ENCODE measurements at places on chromosomes 7 and 10.

DNA sequence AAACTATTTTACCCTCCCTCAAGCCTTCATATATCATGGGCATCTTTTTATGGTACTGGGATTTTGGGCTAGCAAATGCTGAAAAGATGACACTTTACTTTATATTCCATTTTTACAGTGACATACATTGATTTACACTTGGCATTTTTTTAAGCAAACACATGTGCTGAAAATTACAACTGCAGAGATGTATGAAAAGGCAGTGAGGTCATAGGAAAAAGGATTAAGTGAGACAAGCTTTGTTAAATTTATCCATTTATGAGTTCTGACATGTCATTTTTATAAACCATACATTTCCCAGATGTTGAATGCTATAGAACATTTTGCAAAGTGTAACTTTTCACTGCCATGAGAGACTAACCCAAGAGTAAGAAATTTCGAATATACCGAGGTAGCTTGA lies 68.8 kb upstream of the RSU1 start:
- no peak for DNase-seq

DNA sequence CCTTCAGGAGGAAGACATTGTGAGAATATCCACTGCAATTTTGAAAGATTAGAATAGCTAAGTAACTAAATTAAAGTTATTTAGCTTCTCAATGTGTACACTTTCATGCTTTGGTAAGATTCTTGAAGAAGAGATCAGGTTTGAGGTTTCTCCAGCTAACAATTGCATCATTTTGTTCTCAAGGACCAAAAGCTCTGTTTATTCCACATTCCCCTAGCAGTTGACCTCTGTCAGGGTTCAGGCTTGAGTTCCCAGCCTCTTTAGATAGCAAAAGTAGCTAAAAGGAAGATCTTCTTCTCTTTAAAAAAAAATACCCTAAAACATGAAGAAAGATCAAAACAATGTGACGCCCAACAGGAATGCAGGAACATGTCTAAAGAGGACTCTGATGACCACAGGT lies 179.4 kb upstream of the IGFBP3 start:
- no peak for DNase-seq

DNA sequence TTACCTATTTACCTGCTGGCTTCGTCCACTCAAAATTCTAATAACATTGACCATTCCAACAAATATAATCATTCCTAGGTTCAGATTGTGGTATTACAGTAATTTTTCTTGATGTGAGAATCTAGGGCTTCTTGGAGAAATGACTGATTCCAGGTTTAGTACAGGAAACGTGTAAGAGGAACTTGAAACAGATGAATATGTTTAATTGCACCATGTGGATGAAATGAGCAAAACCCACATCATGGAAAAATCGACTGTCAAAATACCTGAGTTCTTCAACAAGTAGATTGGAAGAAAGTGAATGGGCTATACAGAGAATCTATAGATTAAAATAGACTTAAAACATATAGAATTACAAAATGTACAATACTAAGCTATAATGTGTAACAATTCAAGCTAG lies 24.9 kb upstream of the OR9A4 start:
- no peak for DNase-seq

DNA sequence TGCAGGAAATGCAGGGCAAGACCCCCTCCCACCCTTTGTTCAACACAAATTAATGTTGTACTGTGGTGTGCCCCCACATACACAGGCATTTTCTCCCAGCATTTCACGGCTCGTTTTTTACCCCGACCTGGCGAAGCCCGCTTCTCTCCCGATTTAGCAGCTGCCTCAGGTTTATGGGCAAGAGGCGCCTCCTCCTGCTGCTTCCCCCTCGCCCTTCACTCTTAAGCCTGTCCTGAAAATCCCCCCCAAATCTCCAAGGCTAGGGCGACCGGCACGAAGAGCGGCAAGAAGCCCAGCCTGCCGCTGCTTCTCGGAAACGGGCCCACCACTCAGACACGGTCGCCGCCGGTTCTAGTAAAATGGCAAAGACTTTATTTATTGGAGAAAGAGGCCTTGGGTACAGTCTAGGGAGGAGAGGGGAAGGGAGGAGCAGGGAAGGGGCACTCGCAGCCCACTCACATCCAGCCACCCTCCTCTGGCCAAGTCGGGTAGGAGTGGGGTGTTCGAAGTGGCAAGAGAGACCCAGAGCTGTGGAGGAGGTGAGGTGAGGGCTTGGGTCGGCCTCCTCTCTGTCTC lies 3.3 kb downstream of the LBX1 start:
- no peak for DNase-seq

DNA sequence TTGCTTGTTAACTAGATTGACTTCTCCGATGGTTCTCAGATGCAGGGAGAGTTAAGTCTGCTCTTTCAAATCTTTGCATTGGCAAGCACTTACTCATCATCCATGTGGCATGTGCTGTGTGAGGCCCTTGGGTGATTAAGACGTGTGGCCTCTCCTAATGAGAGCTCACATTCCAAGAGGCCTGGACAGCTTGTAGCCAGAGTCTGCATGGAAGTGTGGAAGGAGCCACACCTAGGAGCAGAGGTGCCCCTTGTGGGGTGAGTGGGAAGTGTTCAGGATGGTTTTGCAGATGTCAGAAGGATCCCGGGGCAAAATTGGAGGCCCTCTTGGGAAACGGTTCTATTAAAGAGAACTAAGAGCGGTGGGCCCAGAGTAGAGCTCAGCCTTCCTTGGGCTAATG lies 225.9 kb downstream of the PAXIP1 start:
- DNase-seq: no peak

DNA sequence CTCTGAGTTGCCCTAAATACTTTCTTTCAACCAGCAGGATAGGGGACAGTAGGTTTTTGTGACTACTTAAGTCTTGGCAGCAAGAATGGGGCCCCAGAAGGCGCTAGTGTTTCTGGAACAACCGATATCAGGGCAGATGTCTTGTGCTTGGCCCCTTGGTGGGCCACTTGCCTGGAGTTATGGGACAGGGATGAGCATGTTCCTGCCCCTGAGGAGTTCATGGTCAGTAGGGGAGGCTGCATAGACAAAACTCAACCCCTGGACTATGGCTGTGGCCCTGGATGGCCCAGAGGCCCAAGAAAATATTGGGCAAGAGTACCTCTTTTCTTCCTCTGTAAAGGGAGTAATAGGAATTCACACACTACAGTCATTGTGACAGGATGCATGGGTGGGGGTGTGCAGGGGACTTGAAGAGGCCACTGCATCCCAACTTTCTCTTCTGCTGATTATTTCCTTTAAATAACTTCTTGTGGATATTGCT lies 57.7 kb upstream of the IGFBP3 start:
- DNase-seq: no peak

DNA sequence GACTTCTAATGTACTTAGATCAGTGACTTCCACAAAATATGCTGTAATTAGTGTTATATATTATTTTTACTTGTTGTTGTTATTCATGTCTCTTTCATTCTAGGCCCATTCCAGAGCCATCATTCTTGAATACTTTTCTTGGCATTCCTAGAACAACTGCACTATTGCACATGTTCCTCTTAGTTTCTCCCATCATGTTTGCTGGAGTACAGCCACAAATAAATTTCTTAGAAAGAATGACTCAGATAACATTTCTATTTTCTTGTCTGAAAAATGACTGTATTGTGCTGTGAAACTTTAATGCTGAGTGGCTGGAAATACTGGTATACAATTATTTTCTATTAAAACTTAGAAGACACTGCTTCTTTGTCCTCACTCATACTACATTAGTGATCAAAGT lies 651.0 kb upstream of the STEAP1 start:
- DNase-seq: no peak

GRCh38 chr10:64211466-64211865 lies 690.3 kb downstream of the REEP3 start:
- DNase-seq: no peak

DNA sequence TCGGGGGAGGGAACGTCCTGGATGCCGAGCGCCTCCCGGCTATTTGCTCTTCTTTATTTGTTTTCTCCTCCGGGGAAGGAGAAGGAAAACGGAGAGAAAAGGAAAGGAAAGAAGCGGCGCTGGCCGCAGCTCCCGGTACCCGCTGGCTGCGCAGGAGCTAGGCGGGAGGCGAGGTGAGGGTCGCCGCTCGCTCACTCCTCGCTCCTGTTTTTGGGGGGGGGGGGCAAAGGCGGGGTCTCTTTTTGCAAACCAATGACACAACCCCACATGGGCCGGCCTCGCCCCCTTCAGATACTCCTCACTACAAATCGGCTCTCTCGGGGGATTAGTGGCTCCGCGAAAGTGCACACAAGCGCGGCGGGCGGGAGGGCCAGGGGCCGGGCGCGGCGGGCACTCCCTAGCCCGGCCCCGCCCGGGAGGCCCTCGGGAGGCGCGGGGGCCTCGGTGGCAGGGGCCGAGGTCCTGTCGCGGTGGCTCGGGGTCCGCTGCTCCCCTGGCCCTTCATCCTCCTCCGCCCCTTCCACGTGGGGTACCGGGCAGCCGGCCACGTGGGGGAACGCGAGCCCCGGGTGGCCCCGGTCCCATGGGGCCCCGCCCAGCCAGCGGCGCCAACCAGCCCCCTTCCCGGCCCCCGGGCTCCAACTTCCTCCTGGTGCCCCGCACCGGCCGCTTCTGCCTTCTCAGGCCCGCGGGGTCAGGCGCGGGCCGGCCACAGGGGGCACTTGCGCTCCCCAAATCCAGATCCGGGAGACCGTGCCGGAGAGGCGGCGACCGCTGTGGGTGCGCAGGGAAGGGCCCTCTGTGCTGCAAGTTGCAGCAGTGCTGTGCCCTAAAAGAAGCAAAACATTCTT lies 718 bp upstream of the CTBP2 start:
- DNase-seq: no peak

- no peak for DNase-seq
These were observed 10.7 kb upstream of the PANK1 start for GRCh38 chr10:89655722-89656121.

DNA sequence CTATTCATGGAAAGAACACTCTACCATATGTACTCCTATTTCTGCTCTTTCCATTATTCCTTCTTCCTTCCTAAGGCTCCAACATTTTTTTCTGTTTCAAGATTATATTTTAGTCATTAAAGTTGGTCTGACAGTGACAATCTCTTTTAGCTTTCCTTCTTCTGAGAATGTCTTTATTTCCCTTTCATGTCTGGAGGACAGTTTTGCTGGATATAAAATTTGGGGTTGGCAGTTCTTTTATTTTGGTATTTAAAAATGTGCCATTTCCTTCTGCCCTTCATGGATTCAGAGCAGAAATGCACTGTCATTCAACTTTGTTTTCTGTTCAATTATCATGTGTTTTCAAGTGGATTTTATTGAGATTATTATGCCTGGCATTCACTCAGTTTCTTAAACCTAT lies 53.1 kb downstream of the VSTM4 start:
- DNase-seq: no peak

DNA sequence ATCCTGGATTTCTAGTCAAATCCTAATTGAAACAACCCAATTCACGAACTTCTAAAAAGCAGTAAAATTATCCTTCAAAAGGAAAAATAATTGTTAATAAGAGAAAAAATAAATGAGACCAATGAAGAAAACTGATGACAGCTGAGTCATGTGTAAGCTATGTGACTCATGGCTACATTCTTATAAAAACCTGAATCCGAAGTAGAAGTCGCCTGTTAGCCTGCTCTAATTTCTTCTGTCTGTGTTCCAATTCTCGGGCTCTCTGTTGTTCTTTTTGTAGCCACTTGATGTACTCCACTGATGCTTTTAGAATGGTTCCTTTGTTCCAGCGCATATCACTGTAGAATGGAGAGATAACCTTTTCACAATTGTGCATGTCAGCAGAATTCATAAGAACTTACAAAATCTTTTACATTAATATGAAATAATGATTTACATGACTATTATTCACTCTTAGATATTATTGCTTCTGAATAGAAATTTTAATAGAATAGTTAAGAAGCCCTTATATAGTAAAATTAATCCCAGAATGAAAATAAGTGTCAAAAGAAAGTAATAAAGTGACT lies 88.8 kb downstream of the TFEC start:
- no peak for DNase-seq

GRCh38 chr10:113911113-113911512 lies 56.7 kb downstream of the NHLRC2 start:
- no peak for DNase-seq

GRCh38 chr7:82389876-82390275 lies 53.7 kb downstream of the CACNA2D1 start:
- no peak for DNase-seq

- no peak for DNase-seq
These were observed 31.6 kb downstream of the PFKFB3 start for GRCh38 chr10:6234371-6234770.

GRCh38 chr10:114102256-114102655 lies 58.6 kb downstream of the ADRB1 start:
- no peak for DNase-seq

- no peak for DNase-seq
These were observed 53.4 kb upstream of the CAMK2B start for GRCh38 chr7:44378744-44379143.

DNA sequence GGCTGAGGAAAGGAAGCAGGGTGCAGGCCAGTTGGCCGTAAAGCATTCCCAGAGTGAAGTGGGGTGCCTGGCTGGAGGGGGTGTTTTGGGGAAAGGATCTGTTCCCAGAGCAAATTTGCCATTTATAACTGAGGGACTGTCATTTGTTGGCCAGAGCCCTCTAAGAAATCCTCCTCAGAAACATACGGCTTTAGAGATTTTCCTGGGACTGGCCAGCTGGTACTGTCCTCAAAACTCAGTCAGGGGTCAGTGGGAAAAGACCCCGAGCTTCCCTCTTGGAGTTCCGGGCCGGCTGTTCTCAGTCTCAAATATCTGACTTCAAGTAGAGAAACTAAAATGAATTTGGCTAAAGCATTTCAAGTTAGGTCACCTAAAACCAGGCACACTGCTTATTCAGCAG lies 55.9 kb downstream of the ETV1 start:
- no peak for DNase-seq

DNA sequence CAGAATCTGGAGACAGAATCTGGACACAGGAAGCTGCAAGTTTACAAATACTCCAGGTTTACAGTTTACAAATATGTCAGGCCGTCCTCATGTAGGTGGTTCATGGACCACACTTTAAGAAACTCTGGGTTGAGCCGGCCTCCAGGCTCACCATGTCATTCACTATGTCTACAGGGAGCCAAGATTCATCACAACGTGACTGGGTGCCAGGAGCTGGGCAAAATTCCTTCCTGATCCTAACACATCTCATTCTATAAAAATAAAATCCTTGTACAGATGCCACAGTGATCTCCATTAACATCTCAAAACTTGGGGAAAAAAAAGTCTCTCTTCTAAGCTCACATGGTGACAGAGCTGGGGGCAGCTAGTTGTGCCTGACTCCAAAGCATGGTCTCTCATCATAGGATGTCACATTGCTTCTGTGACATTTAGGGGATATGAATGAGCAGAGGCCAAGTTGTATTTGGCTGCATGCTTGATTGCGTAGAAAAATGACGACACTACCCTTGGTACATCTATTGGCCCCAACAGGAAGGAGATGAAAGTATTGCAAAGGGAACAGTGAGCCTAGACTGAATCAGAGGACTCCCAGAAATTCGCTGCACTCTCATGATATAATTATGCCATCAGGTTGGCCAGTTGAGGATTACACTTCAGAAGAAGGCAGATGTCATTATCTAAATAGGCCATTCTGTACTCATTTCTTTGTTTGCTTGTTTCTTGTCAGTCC lies 35.9 kb downstream of the MTURN start:
- DNase-seq: no peak
